ENCODE measurements at places on chromosomes 3 and 15.

DNA sequence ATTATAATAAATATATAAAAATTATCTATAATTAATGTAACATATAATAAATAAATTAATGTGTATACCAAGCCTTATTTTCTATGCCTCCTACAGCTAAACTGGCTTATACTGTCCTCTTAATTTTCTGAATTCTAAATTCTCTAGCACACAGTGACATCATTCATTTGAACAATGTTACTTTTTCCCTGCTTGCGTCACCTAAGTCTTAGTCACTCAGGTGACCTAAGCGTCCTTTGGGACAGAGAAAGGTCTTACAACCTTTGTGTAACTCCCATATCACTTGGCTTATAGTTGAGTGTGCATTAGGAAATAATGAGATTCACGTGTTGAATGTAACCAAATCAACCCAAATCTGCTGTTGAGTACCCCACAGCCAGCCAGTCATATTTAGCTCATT, 48.5 kb upstream of the KCNMB2 start:
- no peak for DNase-seq

DNA sequence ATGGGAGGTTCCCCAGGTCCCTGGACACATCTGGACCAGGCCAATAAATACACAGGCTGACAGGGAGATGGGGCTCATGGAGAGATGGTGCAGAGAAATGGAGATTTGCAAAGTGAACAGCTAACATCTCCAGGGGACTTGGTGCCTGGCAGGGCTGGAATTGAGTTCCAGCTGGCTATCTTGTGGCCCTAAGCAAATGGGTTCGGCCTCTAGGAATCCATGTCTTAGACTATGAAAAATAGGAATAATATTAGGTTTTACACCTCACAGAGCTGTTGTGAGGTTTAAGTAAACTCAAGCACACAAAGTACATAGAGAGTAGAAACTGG, 82.9 kb upstream of the SPATA12 start:
- DNase-seq: no peak

DNA sequence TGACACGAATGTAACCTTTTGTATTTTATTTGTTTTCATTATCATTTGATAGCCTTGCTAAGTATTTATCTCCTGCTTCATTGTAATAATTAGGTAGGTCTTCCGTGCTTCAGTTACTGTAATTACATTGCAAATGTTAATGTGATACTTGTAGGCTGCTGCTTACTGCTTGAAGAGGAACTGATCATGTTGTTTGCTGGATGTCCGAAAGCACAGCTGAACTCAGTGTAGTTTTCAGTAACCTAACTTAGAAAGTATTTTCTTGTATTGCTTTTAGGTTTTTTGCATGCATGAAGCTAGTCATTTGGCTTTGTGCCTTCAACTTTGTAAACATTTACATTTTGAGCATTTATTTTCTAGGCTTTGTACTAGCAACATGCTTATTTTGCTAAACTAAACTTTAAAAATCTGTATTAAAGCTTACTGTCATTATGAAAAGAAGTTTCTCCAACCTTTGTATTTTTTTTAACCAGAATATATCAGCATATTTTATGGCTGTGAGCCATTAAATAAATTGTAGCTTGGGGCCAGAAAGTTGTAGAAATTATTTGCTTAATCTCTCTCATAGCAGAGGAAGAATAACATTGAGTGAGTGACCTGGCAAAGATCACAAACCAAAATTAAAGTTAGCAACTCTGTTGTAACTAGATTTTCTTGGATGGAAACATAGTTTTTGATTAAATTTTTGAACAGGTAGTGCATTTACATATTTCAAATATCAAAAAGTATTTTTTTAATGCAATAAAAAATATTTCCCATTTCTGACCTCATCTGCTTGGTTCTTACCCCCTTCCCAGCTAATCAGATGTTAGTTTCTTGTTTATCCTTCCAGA, 30.7 kb downstream of the SACM1L start:
- DNase-seq: no peak

GRCh38 chr3:125322166-125322565, 53.0 kb downstream of the ZNF148 start:
- DNase-seq: peak; percentile 92

DNA sequence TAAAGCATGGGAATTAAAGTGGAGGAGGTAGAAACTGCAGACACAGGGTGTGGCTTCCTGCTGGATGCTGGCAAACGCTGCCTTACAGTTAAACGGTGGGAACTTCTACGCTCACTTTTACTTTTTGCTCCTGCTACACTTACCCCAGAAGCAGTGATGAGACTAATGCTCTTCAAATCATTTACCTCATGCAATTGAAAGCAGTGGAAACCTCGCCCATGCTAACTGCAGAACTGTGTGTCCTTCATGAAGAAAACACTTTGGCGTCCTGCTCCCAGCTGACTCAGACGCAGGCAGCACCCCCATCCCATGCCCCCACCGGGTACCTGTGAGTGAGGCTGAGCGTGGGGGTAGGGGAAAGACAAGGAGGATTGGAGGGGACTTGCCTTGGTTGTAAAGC, 31.8 kb downstream of the UPK1B start:
- DNase-seq: no peak
